ENCODE measurements at places on chromosomes 7 and 10.

GRCh38 chr10:103669243-103669929 is 175.9 kb downstream of the NEURL1 start:
- no peak for DNase-seq
- peaks cover 25% of the 10 kb centered on the region for H3K36me3 ChIP-seq
- H3K4me3 ChIP-seq, result no peak overlapping the region
- peaks cover 17% of the 10 kb centered on the region for H3K4me1 ChIP-seq
- H3K27me3 ChIP-seq, result no peaks in the 10 kb centered on the region

GRCh38 chr7:28688174-28688573 is 270.0 kb downstream of the TRIL start:
- H3K4me1 ChIP-seq, result peaks cover 16% of the 10 kb centered on the region
- H3K4me3 ChIP-seq, result peak overlapping the region; percentile 81
- H3K27ac ChIP-seq, result no peak overlapping the region
- no peaks in the 10 kb centered on the region for H3K27me3 ChIP-seq

DNA sequence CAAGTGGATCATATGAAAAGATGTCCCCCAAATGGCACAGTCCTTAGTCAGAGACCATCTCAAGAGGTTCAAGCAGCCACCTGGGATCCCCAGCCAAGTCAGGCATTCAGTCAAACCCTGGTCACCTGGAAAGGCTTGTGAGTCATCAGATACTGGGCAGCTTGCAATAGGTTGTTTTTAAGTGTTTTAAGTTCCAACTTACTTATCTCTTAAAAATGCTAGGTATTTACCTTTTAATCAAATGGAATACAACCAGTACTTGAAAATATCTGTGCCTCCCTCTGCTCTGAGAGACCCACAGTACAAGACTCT is 262.2 kb downstream of the WDR11 start:
- peaks cover 5% of the 10 kb centered on the region for H3K27me3 ChIP-seq
- no peak overlapping the region for H3K4me3 ChIP-seq
- no peak for DNase-seq
- peaks cover 6% of the 10 kb centered on the region for H3K4me1 ChIP-seq

GRCh38 chr10:110134917-110135316 is 72.5 kb upstream of the MXI1 start:
- H3K4me3 ChIP-seq, result no peak overlapping the region
- H3K27me3 ChIP-seq, result no peaks in the 10 kb centered on the region
- no peak overlapping the region for H3K27ac ChIP-seq
- peaks cover 7% of the 10 kb centered on the region for H3K36me3 ChIP-seq
- H3K4me1 ChIP-seq, result no peaks in the 10 kb centered on the region

DNA sequence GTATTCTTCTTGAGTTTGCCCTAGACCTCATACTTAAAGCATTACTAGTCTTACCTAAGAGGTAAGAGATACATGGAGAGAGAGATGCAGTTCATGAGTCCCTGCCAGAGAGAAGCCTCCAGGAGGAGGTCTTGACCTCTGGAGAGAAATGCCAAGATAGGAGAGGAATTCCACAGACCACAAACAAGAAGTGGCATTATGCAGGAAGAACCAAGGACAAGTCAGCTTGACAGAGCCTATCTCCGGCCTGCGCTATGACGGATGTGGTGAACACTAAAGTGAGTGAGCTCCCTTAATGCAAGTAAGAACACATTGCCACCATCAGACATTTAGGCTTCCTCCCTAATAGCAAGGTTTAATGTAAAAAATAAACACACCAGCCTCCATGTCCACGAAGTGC is 27.9 kb upstream of the COL1A2 start:
- H3K27ac ChIP-seq, result no peak overlapping the region
- DNase-seq, result peak; percentile 50

- no peaks in the 10 kb centered on the region for H3K27me3 ChIP-seq
- DNase-seq, result no peak
- H3K4me3 ChIP-seq, result no peak overlapping the region
- no peak overlapping the region for H3K27ac ChIP-seq
- H3K4me1 ChIP-seq, result no peaks in the 10 kb centered on the region
Observed at GRCh38 chr10:13276749-13277365, 23.0 kb downstream of the PHYH start.

GRCh38 chr10:61842755-61843497 is 58.6 kb upstream of the ARID5B start:
- peak; percentile 62 for DNase-seq
- H3K27ac ChIP-seq, result no peak overlapping the region
- H3K27me3 ChIP-seq, result no peaks in the 10 kb centered on the region
- H3K4me1 ChIP-seq, result peaks cover 10% of the 10 kb centered on the region
- H3K4me3 ChIP-seq, result no peak overlapping the region

GRCh38 chr7:3215624-3216585 is 85.1 kb upstream of the SDK1 start:
- no peaks in the 10 kb centered on the region for H3K36me3 ChIP-seq
- no peak overlapping the region for H3K4me3 ChIP-seq
- DNase-seq, result no peak
- H3K27ac ChIP-seq, result no peak overlapping the region

DNA sequence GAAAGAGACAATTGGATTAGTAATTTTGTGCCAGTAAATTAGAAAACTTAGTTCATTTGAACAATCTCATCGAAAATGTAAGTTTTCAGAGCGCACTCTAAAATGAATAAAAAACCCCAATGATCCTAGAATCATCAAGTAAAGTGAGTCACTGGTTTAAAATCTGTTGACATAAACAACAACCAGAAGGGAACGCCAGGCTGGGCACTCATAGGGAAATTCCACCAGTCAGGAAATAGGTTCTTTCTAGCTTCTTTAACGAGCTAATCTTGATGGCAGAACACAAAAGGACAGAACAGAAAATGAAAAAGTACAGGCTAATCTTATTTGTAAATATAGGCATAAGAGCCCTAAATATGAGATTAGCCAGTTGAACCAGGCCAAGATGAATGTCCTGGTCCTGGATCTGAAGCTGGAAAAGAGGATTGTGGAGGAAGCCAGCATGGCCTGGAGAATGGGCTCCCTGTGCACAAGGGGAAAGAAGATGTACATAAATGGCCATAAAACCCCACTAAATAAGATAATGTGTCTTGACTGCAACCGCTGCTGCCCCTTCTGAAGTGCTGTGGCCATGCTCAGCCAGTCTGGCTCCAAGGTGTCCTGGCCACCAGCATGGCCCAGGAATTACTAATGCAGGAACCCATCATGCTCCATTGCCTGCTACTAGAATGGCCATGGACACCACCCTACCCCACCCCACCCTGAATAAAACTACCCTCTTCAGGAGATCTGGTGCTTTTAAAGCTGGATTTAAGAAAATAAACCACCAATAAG is 114.0 kb downstream of the WDFY4 start:
- no peak overlapping the region for H3K4me3 ChIP-seq
- H3K4me1 ChIP-seq, result no peaks in the 10 kb centered on the region
- no peak overlapping the region for H3K27ac ChIP-seq
- no peaks in the 10 kb centered on the region for H3K27me3 ChIP-seq

DNA sequence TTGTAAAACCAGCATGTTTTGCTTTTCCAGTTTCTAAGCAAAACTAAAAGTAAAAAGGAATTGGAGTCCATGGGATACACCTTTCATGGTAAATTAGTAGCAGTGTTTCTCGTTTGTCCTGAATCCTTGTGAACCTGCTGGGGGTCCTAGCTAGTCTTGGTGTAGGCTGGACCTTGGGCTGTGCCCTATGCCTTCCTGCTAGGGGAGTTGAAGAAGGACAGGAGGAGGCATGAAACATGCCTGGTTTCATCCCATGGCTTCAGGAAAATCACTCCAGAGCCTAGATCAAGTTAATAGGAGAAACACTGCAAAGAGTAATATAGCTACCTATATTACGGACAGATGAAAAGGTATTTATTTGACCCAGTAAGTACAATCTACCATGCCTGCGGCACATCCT is 41.1 kb upstream of the GDF10 start:
- no peaks in the 10 kb centered on the region for H3K36me3 ChIP-seq
- H3K27me3 ChIP-seq, result no peaks in the 10 kb centered on the region
- peaks cover 10% of the 10 kb centered on the region for H3K4me1 ChIP-seq
- no peak overlapping the region for H3K4me3 ChIP-seq
- no peak for DNase-seq

DNA sequence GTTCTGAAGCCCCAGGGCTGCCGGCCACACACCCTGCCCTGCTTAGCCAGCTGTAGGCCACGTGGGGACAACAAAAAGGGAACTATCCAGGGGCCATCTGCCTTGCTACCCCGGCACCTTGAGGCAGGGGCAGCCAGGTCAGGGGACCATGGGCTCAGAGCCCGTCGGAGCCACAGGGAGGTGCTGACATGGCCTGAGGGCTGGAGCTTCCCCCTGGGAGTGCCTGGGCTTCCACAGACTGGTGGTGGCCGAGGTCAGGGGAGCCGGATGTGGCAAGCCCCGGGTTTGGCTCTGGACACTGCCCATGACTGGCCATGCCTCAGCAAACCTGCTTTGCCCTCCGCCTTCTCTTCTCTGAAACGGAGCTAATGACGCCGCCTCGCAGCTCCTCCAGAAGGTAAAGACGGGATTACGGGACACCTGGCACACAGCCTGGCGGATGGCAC is 178.5 kb downstream of the EBF3 start:
- DNase-seq, result no peak
- no peak overlapping the region for H3K27ac ChIP-seq
- no peak overlapping the region for H3K4me3 ChIP-seq
- no peaks in the 10 kb centered on the region for H3K4me1 ChIP-seq
- no peaks in the 10 kb centered on the region for H3K36me3 ChIP-seq

- no peak overlapping the region for H3K27ac ChIP-seq
- H3K4me1 ChIP-seq, result no peaks in the 10 kb centered on the region
- DNase-seq, result no peak
- H3K4me3 ChIP-seq, result no peak overlapping the region
- no peaks in the 10 kb centered on the region for H3K36me3 ChIP-seq
Observed at GRCh38 chr10:88874281-88874680, 5.8 kb upstream of the STAMBPL1 start.

DNA sequence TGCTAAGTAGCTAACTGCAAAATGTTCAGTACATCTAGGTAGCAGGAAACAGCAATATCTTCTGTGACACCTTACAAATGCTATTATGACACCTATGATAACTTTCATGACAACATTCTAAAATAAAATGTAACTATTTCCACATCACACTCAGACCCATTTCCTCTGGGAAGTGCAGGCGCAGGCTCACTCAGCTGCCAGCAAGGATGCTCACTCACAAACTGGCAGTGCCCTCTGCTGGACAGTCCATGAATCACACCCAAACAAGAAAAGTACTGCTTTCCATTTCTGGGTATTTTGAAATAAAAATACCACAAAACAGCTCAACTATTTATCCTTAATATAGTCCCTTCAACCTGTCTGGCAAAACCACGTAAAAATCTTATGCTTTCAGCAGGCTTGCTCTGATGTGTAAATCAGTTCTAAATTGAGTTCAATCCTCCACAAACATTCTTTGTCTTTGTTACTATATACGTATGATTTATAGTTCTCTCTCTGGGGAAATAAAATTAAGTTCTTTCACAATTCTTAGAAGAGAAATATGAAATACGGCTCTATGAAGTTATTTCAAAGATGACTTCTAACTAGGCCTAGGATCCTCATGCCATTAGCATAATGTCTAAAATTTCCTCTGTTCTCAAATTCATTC is 176.6 kb downstream of the PARD3 start:
- H3K4me1 ChIP-seq, result peaks cover 28% of the 10 kb centered on the region
- DNase-seq, result peak; percentile 79
- H3K36me3 ChIP-seq, result peaks cover 11% of the 10 kb centered on the region
- no peak overlapping the region for H3K4me3 ChIP-seq
- no peak overlapping the region for H3K27ac ChIP-seq

- H3K4me3 ChIP-seq, result no peak overlapping the region
- H3K27ac ChIP-seq, result no peak overlapping the region
- H3K27me3 ChIP-seq, result no peaks in the 10 kb centered on the region
- no peaks in the 10 kb centered on the region for H3K36me3 ChIP-seq
- H3K4me1 ChIP-seq, result no peaks in the 10 kb centered on the region
- no peak for DNase-seq
Observed at GRCh38 chr7:98779800-98780587, 89.8 kb downstream of the TMEM130 start.

DNA sequence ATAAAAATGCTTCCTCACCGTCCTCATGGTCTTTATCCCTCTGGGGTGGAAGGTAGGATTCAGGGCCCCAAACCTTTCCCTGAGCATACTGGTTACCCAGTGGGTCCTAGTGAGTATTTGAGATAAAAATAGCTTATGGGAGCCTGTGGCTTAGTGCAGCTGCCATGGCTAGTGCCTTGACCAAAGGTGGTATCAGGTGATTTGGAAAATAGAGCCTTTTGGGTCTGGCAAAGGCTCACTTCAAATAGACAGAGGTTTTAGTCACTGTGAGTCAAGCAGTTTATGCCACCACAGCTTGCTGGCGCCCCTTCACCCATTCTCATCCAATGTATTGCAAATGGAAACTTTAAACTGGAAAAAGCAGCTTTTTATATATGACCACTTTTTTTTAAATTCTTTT is 30.4 kb downstream of the PLAU start:
- no peak overlapping the region for H3K27ac ChIP-seq
- peak overlapping the region; percentile 57 for H3K4me3 ChIP-seq
- DNase-seq, result peak; percentile 38
- no peaks in the 10 kb centered on the region for H3K36me3 ChIP-seq

DNA sequence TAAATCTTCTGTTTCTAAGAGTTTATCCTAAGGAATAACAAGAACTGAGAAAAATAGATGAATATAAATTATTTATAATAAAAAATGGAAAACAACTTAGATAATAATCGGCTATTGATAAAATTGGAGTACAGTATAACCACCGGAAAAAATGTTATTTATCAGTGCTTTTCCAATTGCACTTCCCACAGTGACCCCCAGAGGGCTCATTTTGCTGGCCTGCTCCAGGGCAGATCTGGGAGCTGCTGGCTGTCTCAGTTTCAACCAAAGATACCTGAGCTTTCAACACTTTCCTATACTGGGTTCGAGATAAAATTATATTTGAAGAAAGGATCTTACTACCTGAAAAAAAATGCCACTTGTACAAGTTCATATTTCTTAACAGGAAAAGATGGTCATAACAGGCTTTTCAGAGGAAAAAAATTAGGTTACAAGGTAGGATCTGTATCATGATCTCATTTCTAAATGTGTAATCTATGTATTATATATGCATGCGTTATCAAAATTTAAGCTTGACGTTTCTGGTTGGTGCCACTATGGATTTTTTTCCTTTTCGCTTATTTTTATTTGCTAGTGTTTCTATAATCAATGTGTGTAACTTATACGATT is 165.7 kb downstream of the NPSR1 start:
- peaks cover 24% of the 10 kb centered on the region for H3K27me3 ChIP-seq
- peak; percentile 46 for DNase-seq
- H3K27ac ChIP-seq, result no peak overlapping the region
- H3K36me3 ChIP-seq, result no peaks in the 10 kb centered on the region
- no peak overlapping the region for H3K4me3 ChIP-seq
- H3K4me1 ChIP-seq, result no peaks in the 10 kb centered on the region

GRCh38 chr10:119201233-119201632 is 6.1 kb upstream of the GRK5 start:
- no peaks in the 10 kb centered on the region for H3K36me3 ChIP-seq
- no peaks in the 10 kb centered on the region for H3K27me3 ChIP-seq
- H3K4me1 ChIP-seq, result peaks cover 5% of the 10 kb centered on the region
- DNase-seq, result no peak
- no peak overlapping the region for H3K27ac ChIP-seq

- no peak overlapping the region for H3K27ac ChIP-seq
- no peak for DNase-seq
- H3K4me3 ChIP-seq, result no peak overlapping the region
- no peaks in the 10 kb centered on the region for H3K27me3 ChIP-seq
- H3K36me3 ChIP-seq, result no peaks in the 10 kb centered on the region
Observed at GRCh38 chr10:102949916-102950315, 31.8 kb downstream of the CNNM2 start.
